Endothelial cell of umbilical vein (primary cell): ENCODE measurements at places on chromosomes 7 and 10. TPM values are rescaled to one million over a fixed set of nuclear protein-coding genes. Genes with fewer than 3 reads are reported as not detected.

DNA sequence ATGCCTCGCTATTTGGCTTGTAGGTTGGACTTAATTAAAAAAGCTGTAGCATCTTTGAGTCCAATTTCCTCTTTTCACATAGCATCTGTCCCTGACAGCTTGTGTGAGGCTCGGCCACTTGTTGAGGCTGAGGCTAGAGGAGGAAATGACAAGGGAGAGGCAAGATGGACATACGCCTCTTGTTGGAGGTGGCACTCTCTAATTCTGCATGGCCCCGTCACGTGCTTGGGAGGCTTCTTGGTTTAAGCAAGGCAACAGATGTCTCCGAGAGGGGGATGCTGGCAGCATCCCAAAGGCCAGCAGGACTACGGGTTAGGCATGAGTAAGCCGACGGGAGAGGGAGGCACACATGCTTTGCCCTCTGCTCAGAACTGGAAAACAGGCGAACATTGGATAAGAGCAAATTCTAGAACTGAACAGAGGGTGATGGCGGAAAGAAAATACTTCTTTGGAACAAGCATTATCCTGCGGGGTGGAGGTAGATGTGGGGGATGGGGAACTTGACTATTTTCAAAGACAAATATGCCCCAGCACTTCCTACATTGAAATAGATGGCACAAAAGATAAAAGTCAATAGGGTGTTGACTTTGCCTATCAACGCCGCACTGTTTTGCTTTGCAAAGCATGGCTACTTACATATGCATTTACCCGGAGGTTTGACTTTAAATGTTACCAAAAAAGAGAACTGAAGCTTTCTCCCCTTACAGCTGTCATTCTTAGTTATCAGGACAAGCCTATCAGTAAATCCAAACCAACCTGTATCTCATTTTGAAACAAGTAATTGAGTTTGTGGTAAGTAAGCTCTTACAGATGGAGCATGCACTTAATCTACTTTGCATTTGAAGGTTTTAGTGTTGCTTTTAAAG is 94.8 kb downstream of the CHN2 start:
- no peak for DNase-seq

The TMEM213 gene
- polyA plus RNA-seq: not detected in 2 replicates

- DNase-seq: peak; percentile 46
Observed at GRCh38 chr10:73218431-73219191, 28.4 kb downstream of the DNAJC9 start.

DNA sequence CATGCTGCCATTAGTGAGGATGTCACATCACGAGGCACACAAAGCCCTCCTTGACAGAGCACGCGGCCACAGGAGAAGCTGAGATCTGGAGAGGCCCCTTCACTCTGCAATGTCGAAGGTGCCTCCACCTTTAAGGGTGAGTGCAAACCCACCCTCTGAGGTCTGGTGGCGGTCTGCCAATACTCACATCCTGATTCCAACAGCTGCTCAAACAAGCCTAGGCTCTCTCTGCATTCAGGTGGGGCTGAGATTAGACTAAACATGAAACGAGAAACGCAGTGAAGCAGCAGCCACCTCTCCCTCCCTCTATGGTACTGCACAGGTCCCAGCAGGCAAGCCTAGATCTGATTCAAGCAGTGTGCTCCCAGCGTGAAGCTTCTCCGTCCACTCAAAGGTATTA is 151.8 kb downstream of the TCERG1L start:
- DNase-seq: no peak

The OTUD1 gene
- 1.3 and 2.2 TPM in 2 replicates for polyA plus RNA-seq

DNA sequence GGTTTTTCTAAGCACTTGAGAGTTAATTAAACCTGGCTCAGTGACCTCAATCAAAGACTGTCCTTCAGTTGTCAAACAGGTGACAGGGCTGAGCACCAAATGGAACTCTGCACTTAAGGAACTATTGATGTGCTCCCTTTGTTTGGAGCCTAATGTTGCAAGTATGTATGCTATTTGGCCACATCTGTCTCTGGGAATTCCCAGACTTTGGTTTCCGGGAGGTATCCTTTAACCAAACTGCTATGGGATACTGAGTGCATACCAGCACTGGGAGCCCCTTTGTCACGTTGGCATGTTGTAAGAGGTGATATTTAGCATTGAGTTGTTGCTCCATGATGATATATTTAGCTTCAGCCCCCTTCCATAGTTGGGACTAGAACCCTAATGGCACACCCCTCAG is 25.2 kb downstream of the ASZ1 start:
- no peak for DNase-seq

- DNase-seq: peak; percentile 11
Observed at GRCh38 chr7:46569133-46569465, 648.0 kb upstream of the IGFBP3 start.

DNA sequence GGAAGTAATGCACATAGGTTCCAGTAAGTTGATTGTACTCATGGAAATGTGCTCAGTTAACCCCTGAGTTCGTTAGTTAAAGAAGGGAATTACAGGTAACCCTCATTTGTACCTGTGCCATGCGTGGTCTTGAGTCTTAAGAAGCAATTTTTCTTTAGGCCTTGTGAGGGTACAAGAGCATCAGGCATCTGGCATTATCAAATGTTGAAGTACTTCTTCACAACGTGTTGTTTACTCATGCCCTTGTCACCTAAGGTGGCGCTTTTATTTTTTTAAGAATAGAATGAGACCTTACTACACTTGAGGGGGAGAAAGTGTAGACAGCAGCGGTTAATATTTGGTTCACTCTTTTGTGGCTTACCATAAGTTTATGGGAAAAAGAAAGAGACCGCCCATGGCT is 167.1 kb downstream of the VTI1A start:
- no peak for DNase-seq
